ENCODE measurements at places on chromosomes 2 and 18.

GRCh38 chr2:24643051-24643450 is 150.1 kb downstream of the PTRHD1 start:
- no peak for DNase-seq

- DNase-seq, result peak; percentile 86
Observed at GRCh38 chr2:74515981-74516633, 1.9 kb downstream of the TLX2 start.

DNA sequence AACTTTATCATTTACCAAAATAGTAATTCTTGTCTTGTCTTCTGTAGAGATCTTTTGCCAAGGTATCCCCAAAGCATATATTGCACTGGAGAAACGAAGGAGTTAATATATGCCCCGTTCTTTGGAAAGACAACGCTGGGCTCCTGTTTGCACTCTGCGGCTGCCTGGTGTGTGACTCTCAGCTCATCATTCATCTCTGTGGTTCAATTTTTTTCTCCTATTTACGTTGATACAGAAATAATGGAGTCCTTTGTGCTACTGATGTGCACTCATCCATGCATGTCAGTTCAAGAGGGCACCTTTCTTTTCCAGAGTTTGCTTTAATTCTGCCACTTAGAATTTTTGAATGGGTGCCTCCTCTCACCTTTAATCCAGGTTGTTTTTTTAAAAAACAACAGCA is 655.5 kb downstream of the DCDC2C start:
- DNase-seq, result peak; percentile 44

DNA sequence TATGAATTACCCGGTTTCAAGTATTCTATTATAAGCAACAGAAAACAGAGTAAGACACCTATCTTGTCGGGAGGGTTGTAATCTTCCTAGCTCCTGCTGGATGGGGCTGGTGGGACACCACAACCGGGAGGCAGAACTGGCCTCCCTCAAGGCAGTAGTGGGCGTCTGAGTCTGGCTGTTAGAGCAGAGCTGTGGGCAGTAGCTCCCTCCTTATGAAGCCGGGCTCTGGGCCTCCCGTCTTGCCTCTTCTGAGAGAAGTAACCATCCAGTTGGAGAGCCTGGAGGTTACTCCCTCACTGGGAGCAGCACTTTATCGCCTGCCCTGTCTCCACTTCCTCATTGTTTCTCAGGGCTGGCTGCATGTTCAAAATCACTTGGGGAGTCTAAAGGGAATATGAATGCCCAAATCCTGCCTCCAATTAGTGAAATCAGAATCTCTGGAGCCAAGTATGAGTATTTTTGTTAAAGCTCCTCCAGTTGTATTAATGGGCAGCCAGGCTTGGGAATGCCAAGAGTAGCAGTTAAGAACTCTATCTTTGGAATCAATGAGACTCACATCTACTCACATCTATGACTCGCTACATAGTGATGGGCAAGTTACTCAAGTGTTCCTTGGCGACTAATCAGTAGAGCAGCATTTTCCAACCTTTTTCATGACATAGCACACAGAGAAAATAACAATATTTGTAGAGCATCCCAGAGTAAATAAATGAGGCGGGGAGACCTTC is 27.3 kb upstream of the NRP2 start:
- no peak for DNase-seq

DNA sequence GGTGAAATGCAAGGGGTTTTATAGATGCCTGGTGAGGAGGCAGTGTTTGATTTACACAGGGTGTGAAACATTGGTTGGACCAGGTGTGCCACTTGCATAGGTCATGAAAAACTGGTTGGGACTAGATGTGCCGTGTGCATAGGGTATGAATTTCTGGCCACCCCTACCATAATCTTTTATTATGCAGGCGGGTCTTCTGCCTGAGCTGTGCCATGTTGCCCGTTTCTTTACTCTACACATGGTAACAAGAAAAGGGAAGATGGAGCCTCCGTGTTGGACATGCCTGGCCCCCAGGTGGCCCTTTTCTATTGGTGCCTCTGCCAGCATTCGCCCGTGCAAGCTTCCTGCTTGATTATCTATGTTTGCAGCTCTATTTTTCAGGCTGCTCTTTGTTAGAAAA is 805.4 kb downstream of the TRIB2 start:
- no peak for DNase-seq

- DNase-seq, result peak; percentile 60
Observed at GRCh38 chr2:42048299-42049220, 739 bp downstream of the PKDCC start.

GRCh38 chr2:88827821-88828220 is 136.3 kb downstream of the RPIA start:
- no peak for DNase-seq

GRCh38 chr2:119234021-119235019 is 10.7 kb downstream of the STEAP3 start:
- DNase-seq, result no peak

- peak; percentile 13 for DNase-seq
Observed at GRCh38 chr18:23422751-23423418, 30.2 kb upstream of the RIOK3 start.

- no peak for DNase-seq
Observed at GRCh38 chr18:59067873-59068272, 71.8 kb upstream of the SEC11C start.

All from retina (tissue), 1 donor.